Fibroblast of skin of right biceps (primary cell): ENCODE measurements at places on chromosomes 7 and 10.

GRCh38 chr10:45509491-45509890 is 135.5 kb downstream of the ALOX5 start:
- no peak for DNase-seq

DNA sequence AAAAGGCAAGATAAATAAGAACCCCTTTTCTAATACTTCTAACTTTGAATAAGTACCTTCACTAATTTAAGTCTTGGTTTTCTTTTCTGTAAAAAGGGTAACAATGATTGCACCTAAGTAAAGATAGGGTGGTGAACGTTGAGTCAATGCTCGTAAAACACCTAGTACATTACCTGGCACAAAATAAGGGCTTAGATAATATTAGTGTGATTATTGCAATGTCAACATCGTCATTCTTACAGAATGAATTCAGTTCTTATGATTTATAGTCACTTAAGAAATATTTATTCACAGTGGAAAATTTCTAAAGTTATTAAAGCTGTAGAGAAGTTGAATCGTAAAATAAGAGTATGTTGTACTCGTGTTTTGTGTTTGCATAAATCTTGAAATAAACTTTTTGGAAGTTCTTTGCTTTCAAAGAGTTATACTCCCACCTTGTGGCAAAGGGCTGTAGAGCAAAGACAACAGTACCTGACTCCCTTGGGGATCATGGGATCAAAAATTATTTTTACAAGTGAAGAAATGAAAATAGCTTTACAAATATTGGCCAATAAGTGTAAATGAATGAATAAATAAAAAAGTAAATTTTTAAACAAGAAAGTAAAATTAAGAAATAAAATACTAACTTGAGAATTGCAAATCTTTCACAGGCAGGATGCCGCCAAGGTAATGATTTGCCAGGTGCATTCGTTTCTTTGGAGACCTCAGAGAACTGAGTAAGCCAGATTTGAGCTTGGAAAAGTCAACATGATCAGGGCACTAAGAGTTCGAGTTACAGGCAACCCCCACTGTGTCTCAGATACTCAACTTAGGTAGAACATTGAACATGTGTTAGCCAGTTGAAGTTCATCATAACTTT is 285.8 kb upstream of the CACNA2D1 start:
- DNase-seq, result peak; percentile 43

GRCh38 chr10:131046194-131046593 is 265.3 kb downstream of the TCERG1L start:
- no peak for DNase-seq

DNA sequence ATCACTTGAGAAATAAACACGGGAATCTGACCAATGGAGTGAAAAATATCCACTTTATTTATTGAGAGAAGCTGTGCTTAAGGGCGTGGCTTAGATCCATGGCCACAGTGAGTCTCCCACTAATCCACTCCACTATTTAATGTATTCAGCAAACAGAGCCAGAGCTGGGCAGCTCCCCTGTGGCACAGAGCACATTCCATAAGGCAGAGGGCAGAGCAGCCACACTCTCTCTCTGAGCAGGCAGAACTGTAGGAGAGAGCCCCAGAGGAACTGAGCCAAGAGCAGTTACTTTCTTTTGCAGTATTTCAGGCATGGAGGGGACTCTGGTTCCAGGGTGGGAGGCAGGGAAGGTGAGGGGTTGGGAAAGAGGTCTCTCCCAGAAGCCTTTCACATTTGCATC is 106.0 kb downstream of the GALNT17 start:
- no peak for DNase-seq

DNA sequence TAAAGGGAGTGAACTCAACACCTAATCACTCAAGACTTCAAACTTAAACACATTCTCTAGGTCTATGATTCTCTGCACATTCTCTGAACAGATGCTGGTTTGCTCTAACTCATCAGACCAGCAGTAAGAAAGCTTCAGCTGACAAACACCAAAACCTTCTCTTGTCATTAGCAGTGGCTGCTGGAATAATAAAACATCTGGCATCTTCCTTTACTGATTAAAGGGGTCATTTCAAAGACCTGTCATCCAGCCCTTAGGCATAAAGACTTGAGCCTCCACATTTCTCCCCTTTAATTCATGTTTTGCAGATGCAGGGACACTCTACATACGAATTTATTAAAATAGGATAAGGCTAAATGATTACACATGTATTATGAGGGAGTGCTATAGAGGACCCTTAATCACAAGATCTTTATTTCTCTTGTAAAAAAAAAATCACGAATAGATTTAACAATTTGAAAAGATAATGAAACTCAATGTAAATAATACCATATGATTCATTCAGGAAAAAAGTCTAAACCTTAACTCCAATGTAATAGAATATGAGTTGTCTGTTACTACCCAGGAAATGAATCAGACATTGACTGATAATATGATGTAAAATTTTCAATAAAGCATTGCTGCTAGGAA is 152.4 kb upstream of the GNAI1 start:
- DNase-seq, result peak; percentile 85

GRCh38 chr10:92799568-92799967 is 48.8 kb upstream of the EXOC6 start:
- peak; percentile 9 for DNase-seq

- no peak for DNase-seq
These were observed 235.9 kb downstream of the KCNMA1 start for GRCh38 chr10:77401683-77402082.

DNA sequence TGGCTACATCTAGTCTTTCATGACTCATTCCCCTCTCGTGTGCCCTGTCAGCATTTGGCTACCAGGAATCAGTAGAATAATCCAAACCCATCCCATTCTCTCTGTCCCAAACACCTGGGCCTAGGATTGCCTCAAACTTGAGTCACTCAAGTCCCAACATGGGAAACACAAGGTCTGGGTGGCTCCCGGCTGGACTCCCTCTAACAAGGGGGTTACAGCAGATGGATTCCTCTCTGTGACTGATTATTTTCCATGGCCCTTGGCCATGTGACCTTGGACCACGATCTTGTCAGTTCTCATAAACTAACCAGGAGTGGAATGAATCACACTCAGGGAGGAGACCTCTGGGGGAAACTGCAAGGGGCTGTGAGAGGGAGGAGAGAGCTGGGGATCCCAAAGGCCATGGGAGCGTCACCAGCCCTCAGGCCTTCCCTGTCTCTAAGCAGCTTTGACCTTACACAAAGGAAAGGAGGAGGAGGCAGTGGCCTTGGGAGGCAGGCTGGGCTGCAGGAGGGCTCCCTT is 533.1 kb downstream of the KCNMA1 start:
- DNase-seq, result peak; percentile 90

GRCh38 chr7:43850348-43851116 is 18.8 kb downstream of the MRPS24 start:
- DNase-seq, result no peak

GRCh38 chr10:28274475-28274874 is 28.4 kb downstream of the MPP7 start:
- DNase-seq, result no peak

DNA sequence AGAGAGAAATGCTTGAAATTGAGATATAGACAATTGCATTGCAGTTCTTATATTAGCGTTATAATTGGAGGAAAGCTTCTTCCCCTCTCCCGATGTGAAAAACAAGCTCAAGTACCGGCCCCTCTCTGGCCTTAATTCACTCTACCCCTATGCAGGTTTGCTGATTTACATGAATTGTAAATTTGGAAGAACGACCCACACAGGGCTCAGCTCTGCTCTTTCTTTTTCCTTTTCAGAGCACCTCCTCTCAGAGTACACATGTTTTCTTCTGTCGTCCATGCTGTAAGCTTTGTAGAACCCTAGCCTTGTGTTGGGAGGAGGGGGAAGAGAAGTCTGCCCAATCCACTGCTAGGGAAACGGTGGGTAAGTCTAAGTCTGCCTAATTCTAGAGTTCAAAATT is 140.8 kb downstream of the IQUB start:
- DNase-seq, result no peak

GRCh38 chr7:28990200-28990960 is 32.2 kb upstream of the TRIL start:
- peak; percentile 91 for DNase-seq

- peak; percentile 30 for DNase-seq
These were observed 940 bp upstream of the PSD start for GRCh38 chr10:102419269-102420180.

- DNase-seq, result peak; percentile 56
These were observed at the start of gene NACAD for GRCh38 chr7:45088821-45089340. Gene NACAD, minus strand, starts transcription at chr7:45088969. Its CDS starts 75 bp downstream, at chr7:45088894.

DNA sequence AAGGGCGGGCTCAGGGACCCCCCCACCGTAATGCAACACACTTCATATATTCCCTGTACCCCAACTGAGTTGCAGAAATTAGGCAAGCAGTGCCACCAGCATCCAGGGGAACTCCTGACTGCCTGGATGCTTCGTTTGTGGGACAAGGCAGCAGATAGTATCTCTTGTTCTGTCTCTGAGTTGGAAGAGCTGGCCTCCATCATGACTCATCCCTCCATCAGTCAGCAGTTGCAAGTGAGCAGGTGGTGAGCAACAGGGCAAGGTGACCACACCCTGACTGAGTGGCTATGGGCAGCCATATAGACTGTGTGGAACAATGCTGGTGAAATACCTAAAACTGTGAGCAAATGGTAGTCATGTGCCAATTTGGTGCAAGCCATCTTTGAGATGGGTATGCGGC is 22.8 kb upstream of the ADAMTS14 start:
- DNase-seq, result peak; percentile 85

DNA sequence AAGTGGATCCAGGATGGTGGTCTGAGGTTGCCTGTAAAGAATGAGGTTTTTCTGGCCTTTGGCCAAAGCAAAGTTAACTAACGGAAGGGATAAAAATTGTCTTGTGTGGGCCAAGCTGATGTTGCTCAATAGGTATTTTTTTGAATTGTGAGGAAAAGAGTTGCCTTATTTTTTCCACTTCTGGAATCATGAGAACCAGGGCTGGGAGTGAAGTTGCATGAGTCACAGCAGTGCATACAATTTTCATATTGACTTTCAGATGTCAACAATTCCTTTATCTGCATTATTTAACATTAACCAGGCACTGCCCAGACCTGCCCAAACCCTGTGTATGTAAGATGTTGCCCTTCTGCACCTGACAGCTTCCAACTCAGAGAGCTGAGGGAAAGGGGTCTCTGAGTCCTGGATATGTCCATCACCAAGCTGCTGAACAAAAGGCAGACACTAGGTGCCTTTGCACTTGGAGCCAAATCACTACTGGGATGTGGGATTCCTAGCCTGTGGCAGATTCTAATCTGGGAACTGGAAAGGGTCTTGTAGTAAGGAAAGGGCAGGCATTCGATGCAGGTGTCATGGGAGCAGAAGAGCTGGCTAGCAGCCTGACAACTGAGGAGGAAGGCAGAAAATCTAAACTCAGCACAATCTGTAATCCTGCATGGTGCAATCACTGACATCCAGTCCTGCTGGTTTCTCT is 52.3 kb upstream of the SLC35B4 start:
- DNase-seq, result peak; percentile 72

GRCh38 chr7:150450491-150451001 is at the start of gene GIMAP8:
Gene GIMAP8, plus strand, starts transcription at chr7:150450630. Its CDS starts 16,069 bp downstream, at chr7:150466699.
- no peak for DNase-seq

DNA sequence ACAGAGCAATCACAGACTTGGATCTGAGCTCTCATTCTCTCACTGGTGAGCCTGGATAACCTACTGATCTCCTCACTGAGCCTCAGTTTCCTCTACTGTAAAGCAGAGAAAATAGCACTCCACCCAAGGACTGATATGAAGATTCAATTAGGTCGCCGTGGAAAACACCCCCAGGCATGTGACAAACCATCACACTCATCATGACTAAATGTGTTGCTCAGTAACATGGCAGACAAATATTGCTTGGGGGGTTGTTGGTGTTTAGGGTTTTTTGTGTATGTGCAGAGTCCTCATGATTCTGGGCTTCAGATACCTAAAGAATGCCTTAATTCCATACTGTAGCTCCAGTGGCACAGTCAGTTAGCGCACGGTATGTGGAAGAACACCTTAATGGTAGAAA is 122.1 kb upstream of the TCF7L2 start:
- no peak for DNase-seq

GRCh38 chr7:22776964-22777363 is 45.7 kb downstream of the TOMM7 start:
- DNase-seq, result no peak

DNA sequence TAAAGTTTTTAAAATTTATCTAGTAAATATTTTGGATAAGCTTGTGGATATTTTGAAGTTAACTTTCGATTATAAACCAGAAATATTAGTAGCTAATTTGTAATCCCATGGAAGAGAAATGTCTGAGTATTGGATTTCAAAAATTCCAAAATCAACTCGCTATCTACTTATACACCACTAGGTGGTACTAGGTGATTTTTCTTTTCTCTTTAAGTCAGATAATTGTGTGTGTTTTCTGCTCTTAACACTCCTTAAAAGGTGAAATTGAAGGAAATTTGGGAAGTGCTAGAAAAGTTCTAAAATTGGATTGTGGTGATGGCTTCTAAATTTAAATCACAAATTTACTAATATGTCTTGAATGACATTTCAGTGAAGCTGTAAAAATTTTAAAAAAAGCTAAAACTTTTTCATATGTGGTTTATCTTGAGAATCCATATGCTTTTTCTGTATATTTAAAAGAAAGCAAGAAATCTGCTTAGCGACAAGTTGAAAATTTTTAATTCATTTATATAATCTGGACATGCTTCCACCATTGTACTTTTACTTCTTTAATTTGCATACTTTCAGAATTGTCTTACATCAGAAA is 90.2 kb downstream of the IPMK start:
- peak; percentile 28 for DNase-seq

DNA sequence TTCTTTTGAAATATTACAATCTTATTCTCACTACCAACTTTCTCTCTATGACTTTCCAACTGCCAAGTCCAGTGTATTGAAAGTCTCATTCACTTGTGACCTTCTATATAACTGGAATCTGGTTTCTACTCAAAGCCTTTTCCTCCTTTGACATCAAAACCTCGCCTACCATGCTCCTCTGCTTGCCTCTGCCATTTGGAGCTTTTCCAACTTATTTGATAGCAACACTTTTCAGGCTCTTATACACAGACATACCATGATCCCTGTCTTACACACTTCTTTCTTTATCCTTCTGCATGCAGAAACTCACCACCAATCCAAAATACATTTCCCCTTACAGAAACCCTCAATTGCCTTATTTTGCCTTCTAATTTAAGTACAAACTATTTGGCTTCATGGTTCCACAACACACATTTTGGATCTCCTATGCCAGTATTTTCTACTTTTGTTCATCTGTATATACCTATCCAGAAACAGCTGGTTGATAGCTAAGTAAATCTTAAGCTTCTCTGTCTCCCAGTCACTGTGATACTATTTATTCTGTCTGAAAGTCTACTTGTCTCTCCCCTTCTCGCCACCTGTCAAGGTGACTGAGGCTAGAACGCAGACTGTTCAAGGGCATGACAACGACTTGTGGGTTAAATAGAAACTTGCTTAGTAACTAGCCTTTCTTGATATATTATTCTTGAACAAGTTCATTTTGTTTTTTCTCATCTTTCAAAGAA is 22.4 kb downstream of the GNG11 start:
- DNase-seq, result no peak

GRCh38 chr7:101245147-101245668 is 327 bp upstream of the FIS1 start:
- DNase-seq, result no peak
